ENCODE measurements at places on chromosomes 2 and 18. TPM values are rescaled to one million over a fixed set of nuclear protein-coding genes. Genes with fewer than 3 reads are reported as not detected.

DNA sequence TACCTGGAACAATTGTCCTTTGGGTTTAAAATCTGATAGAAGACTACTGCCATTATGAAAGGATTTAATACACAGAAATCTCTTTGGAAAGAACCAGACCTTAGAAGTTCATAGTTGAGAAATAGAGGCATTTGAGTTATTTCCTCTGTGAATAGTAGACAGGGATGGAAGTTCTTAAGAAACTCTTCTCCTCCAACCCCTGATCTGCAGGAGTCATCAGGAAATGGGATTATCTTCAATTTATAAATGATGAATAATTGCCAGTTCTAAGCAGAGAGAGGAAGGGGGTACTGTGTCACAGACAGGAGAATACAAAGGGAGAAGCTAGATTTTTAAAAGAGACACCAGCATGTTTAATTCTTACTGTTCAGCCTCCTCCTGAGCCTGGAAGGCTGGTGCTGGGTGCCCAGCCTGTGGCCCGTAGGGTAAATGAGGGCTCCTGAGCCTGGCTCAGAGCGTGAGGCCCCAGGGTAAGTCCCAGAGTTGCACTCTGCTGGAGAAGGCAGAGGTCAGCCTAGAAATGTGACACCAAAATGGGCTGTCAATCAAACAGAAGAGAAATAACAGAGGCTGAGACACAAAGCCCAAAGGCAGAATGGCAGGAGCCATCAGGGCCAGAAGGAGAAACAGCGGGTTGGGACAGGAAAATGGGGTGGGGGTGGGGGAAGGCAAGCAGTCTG lies 58.2 kb upstream of the PKDCC start:
- DNase-seq: no peak

DNA sequence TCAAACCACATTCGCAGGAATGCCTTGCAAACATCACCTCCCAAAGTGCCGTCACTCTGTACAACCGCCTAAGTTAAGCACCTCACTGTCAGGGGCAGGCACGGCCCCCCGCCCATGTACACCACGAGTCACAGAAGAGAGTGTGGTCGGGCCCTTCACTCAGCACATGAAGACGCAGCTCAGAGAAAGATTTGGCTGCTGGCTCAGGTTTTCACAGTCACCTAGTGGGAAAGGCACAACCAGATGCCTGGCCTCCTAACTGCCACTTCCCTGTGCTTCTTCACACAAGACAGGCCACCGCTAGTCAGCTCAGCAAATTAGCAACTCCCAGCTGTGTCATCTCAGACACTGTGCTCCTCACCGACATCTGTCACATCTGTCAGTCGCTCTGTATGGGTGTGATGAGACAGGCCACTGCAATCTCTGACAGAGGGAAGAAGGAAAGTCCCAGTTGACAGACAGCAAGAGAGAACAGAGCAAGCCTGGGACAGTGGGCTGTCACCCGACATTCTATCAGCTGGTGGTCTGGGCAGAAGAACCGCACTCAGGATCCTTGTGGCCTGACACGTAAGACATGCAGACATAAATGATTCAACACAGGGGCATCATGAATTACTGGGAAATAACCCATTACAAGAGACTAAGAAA lies 60.8 kb downstream of the CRACDL start:
- DNase-seq: no peak

- no peak for DNase-seq
These were observed 1.5 kb downstream of the TEX261 start for GRCh38 chr2:70992945-70993853.

- no peak for DNase-seq
These were observed 69.6 kb downstream of the COL5A2 start for GRCh38 chr2:189109921-189110397.

GRCh38 chr18:903701-904100 lies 970 bp upstream of the ADCYAP1 start:
- DNase-seq: peak; percentile 0

DNA sequence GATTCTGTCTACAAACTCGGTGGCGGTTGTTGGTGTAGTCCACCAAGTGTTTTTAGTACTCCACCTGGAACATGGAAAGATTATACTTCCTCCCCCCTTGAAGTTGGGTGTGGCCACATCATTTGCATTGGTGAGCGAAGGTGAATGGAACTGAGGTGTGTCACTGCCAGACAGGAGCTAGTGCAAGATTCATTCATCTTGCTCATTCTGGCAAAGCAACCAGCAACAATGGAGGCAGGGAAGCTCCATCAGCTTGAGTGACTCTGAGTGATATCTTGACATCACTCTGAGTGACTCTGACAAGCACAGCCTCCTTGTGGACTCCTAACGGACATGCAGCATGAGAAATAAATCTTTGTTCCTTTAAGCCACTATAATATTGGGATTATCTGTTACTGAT lies 54.7 kb upstream of the SLC1A4 start:
- DNase-seq: no peak

GRCh38 chr18:76562286-76563122 lies 67.5 kb upstream of the ZNF516 start:
- no peak for DNase-seq

DNA sequence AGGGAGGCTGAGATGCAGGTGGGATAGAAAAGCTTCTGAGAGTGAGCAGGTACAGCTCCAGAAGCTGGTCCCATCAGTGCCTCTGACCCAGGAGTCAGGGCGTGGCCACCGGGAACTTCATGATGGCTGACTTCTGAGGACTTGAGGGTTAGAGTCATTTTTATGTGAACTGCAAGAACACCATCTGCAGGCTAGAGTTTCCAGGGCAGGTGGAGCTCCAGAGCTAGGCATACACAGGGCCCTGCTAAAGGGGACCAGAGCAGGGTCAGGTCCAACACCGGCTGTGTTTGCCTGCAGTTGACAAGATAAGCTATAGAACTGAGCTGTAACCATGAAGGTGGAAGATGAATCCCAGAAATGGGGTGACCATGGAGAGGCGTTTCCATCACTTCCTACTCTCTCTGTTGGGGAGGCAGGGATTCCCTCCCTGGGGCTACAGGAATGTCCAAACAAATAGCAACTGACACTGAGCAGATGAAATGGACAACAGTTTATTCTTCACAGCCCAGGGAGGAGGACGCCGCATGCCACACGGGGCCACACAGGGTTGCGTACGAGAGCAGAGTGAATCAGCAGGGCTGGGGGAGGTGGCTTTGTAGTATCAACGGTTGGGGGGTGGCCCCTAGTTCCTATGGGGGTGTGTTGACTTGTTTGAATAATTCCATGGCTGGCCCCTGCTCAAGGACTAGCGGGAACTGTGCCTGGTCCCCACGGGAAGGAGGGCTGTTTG lies 77.6 kb upstream of the ZNF516 start:
- DNase-seq: no peak

Gene IL1B
- 2.3 TPM for polyA plus RNA-seq

Gene PCARE
- polyA plus RNA-seq: not detected

All from AG04450 (cell line).